Muscle of arm (tissue), 14 donors: ENCODE measurements at places on chromosomes 1 and 21. TPM values are rescaled to one million over a fixed set of nuclear protein-coding genes. Genes with fewer than 3 reads are reported as not detected.

DNA sequence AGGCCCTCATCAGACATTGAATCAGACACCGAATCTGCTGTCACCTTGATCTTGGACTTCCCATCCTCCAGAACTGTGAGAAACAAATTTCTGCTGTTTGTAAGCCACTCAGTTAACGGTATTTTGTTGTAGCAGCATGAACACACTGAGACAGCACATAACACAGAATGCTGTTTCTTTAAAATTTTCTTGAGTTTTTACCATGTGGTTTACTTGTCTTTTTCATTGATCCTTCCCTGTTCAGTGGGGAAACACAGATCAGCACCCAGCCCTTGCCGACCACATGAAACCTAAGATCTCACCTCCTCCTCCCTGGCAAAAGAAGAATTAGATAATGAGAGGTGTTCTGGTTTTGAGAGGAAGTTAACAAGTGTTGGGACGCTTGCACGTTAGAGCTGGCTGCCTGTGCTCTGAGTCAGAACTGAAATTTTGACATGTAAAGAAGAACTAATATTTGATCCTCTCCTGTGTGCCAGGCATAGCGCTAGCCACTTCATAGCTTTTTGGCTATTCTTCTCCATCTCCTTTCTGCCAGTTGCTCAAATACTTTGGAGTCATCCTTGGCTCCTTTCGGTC is 179.6 kb downstream of the DHRS3 start:
- no peak for DNase-seq

GRCh38 chr1:41689558-41689981 is 205.1 kb upstream of the EDN2 start:
- DNase-seq, result no peak

GRCh38 chr1:43048601-43049011 is 89.9 kb upstream of the SLC2A1 start:
- DNase-seq, result no peak

GRCh38 chr1:232012773-232013386 is 386.3 kb downstream of the DISC1 start:
- peak; percentile 77 for DNase-seq

DNA sequence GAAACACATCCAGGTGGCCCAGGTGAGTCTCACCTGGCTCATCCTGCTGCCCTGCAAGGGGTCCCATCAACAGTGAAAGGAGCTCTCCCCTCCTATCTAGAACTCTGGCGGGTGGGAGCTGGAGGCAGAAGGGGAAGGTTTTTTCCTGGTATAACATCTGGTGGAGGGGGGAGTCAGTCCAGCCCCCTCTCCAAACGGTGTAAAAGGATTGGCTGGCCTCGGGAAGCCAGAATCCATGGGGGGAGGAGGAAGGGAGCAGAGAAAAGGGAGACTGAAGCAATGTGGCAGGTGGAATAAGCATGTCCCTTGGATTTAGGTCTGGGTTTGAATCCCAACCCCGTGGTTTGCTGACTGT is 1.2 kb upstream of the CAMK2N1 start:
- no peak for DNase-seq

DNA sequence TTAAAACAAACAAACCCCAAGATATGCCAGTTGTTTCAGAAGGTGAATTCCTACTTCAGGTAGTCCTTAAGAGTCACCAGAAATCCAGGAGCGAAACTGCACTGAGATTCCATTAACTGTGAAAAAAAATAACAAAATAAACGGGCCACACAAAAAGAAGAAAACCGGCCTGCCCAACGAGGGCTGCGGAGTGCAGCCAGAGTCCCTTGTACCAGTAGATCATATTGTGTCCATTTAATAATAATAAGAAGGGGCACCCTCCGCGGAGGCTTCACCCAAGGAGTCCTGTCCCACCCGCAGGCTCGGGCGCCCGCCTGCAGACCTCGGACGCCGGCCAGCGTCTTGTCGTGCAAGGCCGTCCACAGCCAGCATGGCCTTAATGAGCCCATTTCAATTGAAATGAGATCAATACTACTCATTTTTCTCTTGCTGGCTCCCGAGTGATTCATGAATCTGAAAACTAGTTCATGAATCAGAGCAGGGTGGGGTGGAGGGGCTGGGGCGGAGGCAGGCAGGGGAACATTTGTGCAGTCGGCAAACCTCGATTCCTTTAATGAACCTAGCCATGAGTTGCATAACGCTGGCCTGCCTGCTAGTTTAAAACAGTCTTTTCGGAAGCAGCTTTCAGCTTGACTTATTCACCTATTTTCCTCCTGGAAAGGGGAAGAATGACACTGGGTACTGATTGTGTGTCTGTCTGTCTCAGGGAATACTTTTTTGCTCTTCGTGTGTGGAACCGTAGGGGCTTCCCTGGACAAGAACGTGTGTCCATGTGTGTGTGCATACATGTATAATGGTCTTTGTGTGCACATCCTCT is 113.1 kb upstream of the IRF2BP2 start:
- DNase-seq, result peak; percentile 87

GRCh38 chr21:25734654-25734903 is 125 bp downstream of the ATP5PF start:
- DNase-seq, result no peak

DNA sequence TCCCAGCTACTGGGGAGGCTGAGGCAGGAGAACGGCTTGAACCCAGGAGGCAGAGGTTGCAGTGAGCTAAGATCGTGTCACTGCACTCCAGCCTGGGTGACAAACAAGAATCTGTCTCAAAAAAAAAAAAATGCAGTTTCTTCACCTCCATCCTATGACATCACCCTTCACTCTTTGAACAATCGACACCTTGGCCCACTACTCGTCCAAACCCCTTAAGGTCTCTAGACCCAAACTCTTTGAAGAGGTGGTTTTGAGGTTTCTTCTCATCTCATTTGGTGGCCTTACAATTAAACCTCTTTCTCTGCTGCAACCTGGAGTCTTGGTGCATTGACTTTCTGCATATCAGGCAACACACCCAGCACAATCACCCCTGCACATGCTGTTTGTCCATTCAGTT is 86.1 kb downstream of the SLC16A1 start:
- no peak for DNase-seq

GRCh38 chr1:82042306-82043060 is 241.7 kb downstream of the ADGRL2 start:
- DNase-seq, result no peak

DNA sequence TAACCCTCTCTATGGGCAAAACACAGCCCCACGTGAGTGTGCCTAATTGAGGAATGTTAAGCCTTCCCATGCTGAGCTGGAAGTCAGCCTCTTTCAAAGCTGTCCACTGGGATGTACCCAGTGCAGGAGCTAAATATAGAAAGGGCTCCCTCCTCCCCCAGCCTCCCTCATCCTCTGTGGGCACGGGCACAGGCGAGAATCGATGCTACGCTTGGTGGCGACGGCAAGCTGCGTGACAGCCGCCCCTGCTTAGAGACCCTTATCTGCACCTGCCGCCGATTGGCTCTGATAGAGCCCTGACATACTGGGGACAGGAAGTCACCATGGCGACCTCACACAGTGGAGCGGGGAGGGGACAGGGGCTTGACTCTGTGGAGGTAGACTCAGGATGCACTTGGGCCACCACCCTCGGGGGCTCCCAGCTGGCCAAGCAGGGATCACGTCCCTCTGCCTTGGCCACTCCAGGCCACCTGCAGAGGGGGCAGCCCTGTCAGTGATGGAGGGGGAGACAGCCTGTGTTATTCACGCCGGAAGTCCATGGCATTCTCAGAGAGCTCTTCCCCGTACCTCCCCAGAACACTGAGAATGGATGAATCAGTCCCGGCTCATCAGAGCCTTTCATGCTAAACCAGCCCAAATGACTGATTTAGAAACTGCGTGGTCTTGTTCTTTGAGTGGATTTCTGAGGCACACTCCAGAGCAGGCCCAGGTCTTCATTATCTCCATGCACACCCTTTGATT is 84.8 kb downstream of the KCND3 start:
- DNase-seq, result no peak

DNA sequence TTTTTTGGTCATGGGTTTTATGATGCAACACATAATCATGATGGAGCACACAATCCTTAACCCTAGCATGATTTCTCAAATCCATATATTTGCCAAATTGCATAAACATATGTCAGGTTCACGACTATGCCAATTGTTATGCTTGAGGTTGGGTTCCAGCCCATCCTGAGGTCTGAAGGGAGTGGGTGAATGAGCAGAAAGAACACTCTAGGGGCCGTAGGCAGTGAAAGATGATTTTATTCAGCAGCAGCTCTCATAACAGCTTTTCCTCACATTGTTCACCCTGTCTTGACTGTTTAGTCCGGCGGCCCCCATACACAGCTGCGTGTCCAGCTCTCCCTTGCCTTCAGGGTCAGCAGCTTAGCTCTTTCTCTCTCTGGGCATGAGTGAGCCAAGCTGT is 627.7 kb downstream of the PLA2G4A start:
- DNase-seq, result no peak

DNA sequence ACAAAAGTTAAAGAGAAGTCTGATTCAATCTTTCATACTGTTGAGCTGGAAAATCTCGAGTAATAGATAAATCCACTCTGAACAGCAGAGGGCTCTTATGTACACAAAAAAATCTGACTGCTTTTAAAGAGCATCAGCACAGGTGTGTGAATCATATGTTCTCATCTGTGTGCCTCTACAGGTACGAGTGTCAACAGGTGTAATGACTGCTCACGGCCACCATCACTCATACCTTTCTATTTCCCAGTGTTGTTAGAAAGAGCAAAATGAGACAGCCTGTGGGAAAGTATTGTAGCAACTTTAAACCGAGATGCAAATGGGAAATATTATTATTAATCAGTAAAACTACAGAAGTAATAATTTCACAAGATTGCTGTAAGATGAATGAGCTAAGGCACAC is 49.0 kb upstream of the SCAF4 start:
- DNase-seq, result no peak

GRCh38 chr1:152071123-152071522 is 17.7 kb downstream of the TCHHL1 start:
- DNase-seq, result no peak

DNA sequence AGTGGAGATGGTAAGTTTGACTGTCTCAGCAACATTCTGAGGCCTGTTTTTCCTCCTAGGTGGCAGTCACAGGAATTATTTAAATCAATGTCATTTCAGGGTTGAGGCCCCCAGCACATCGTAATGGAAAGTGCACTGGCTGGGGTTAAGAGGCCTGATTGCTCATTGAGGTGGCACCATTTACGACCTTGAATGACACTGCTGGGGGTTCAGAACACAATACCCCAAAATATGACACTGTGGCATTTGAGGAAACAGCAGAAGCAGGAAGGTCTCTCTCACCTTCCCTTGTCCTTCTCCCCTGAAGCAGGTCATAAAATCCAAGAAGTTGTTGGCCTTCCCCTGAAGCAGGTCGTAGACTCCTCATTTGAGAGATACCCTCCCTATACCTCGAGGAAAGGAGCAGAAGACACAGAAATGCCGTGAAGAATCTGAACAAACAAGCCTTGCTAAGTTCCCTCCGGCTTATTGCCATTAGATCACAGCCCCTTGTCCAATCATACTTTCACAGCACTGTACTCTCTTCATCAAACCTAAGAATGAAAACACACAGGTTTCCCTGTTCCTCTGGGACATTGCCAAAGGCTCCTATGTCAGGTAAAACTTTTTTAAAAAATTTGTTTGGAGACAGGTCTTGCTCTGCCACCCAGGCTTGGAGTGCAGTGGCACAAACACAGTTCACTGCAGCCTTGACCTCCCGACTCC is 71.3 kb downstream of the S1PR1 start:
- no peak for DNase-seq

DNA sequence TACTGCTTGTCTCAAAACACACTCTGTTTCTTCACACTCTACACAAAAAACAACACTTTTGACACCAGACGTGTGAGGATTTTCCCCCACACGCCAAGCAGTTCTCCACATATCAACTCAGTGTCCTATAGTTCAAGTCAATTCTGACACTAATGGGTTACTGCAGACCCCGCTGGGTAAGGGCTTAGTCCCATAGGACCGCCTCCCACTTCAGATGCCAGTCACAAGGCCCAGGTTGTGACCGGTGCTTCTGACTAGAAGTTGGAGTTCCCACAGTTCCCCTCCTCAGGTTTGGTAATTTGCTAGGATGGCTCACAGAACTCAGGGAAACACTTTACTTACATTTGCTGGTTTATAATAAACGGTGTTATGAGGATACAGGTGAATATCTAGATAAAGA is 19.9 kb downstream of the VPS13D start:
- no peak for DNase-seq

GRCh38 chr1:70442490-70442889 is 31.4 kb downstream of the CTH start:
- no peak for DNase-seq

DNA sequence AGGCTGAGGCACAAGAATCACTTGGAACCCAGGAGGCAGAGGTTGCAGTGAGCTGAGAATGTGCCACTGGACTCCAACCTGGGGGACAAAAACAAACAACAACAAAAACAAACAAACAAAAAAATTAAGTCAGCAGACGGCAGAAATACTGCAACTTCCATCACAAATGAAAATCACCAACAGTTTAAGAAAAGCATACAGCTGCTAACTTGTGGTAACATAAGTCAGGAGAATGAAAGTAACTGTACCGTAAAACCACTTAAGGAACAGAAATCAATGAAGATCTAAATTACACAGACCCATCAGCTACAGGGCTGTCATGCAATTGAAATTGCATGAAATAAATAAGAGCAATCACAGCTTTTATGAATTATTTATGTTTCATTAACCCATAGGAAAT is 25.0 kb downstream of the MCOLN2 start:
- no peak for DNase-seq

- no peak for DNase-seq
Observed at GRCh38 chr1:225974454-225974853, 24.7 kb downstream of the SDE2 start.

DNA sequence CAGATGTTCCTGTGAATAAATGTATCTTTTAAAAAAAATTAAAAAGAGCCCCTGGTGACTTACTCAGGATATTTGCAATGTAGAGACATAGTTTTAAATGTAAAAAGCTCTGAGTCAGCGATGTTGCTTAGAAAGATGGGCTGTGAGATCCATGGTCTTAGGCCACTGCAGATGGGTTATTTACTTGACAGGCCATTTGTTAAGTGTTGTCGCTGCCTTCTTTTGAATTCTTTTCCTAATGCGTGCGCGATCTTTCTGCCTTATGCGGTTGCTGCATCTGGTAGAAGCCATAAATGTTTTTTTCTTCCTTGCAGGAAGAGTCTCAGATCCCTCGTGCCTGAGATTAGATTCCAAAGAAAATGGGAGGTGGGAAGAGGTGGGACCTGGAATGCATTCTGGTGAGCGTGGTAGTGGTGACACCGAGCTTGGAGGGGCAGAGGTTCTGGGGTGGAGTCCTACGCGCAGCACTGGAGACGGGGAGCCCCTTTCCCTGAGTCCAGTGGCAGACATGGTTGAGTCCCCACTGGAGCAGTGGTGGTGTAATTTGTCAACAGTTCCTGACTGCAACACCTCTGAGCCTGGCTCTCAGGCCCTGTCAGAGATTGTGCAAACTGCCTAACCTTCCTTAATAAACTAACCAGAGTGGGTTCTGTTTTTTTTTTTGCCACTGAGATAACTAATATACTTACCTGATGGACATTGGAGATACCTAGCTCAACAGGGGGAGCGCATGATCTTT is 197.2 kb downstream of the HHAT start:
- DNase-seq, result no peak

- DNase-seq, result no peak
Observed at GRCh38 chr1:211194826-211195225, 60.9 kb upstream of the KCNH1 start.

PIK3R3 gene
- polyA plus RNA-seq, result 13.2 TPM

TMPRSS3 gene
- polyA plus RNA-seq, result not detected

USP33 gene
- 33.6 TPM for polyA plus RNA-seq

OR2AK2 gene
- polyA plus RNA-seq, result not detected

ZNF644 gene
- polyA plus RNA-seq, result 42.7 TPM

RHD gene
- polyA plus RNA-seq, result 1.1 TPM

C8A gene
- not detected for polyA plus RNA-seq

LEMD1 gene
- not detected for polyA plus RNA-seq
